ENCODE measurements at places on chromosomes 7 and 10.

- no peak for DNase-seq
Observed at GRCh38 chr7:26183545-26184280, 16.8 kb downstream of the HNRNPA2B1 start.

- DNase-seq, result no peak
Observed at GRCh38 chr10:4526311-4526731, 299.7 kb upstream of the AKR1E2 start.

DNA sequence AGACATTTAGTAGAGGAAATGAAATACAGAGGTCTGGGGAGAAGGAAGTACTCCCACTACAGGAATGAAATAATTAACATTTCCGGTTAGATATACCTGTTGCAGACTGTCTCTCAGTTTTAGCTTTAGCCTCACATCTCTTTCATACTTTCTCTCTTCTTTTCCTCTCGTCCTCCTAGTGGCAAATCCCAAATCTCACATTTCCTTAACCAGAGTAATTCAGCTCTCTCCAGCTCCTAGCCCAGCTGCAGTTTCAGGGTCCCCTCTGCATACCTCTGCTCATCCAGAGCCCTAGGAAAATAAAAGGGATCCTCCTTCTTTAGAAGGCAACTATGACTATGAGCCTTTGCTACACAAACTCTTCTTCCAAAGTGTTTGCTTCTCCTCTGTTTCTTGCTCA is 643.2 kb downstream of the PHTF2 start:
- DNase-seq, result no peak

DNA sequence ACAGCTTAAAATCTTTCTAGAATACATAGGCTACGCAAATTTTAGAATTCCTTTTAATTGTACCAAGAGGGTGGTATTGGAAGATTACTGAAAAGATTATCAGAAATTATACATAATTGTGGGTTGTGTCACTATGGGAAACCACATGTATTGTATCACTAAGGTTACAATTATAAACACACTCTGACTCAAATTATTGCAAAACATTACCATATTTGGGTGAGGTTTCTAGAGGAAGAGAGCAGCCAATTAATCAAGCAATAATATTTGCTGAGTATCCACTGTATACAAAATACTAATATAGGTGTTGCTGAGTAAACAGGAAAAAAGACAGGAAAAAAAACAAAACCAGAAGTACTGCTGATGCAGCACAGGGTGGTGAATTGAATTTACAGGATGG is 3.1 kb upstream of the CAPZA2 start:
- DNase-seq, result no peak

- DNase-seq, result no peak
Observed at GRCh38 chr10:7789390-7789789, 1.4 kb downstream of the ATP5F1C start.

DNA sequence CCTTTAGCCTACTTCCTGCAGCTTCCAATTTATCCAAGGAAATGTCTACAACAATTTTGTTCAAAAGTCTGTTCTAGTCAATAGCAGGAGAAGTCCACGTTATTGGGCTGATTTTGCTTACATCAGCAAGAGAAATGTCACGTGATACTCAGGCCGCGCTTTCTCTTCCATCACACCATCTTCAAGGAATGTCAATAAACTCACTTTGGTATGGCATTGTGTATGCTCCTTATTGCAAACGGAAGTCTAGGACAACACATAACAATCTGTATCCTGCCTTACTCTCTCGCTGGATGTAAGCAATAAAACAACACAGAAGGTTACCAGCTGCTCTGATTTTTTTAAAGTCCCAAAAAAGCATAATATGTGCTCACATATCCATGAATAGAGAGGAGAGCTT is 17.1 kb upstream of the STK17A start:
- DNase-seq, result no peak

GRCh38 chr7:141263983-141264382 is 190.1 kb downstream of the TMEM178B start:
- no peak for DNase-seq

DNA sequence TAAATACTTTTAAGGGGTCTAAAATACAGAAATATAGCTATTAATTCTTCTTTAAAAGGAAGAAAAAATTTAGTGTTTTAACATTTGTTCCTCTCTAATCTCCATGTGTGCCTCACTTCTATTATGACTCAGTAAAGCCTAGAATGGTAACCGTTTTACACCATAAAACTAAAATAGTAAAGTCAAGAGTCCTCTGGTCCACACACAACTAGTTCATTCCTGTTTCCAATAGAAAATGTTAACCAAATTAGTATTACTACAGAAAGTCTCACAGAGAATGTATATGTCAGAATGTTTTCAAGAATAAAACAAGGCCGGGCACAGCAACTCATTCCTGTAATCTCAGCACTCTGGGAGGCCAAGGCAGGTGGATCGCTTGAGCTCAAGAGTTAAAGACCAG is 55.8 kb downstream of the CNOT4 start:
- no peak for DNase-seq

- no peak for DNase-seq
Observed at GRCh38 chr10:88115407-88115806, 252.0 kb downstream of the PTEN start.

GRCh38 chr10:96511044-96511945 is 2.4 kb downstream of the TLL2 start:
- DNase-seq, result no peak

DNA sequence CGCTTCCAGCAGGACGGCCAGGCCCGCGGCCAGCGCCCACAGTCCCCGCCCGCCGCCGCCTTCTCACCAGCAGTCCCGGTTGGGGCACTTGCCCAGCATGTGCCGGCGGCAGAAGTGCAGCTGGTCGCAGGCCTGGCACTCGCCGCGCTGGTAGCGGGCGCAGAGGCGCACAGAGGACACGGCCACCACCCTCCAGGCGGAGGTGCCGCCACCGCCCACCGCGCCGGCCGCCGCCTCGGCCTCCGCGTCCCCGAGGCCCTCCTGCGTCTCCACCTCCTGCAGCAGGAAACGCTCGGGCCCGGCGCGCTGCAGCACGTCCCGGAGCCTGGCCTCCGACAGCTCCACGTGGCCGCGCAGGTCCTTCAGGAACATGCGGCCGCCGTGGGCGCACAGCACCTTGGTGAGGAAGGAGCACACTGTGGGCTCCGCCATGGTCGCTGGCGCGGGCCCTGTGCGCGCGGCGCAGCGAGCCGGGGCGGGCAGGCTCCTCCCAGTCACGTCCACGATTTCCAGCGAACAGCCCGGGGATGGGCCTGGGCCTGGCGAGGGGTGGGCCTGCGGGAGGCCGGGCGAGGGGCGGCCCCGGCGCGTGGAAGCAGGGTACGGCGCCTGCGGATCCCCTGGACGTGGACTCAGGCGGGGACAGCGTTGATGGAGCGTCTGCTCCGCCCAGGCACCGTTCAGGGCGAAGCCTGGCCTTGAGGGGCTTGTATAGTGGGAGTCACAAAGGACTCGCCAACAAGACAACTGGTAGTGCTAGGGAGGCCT is at the start of gene ZC3HAV1L:
Gene ZC3HAV1L (minus strand): TSS at position 457 of the 768 bp plus-strand sequence. CDS start 25 bp downstream, at position 432.
- no peak for DNase-seq

- DNase-seq, result no peak
Observed at GRCh38 chr7:101690061-101690460, 61.0 kb upstream of the MYL10 start.

- DNase-seq, result no peak
Observed at GRCh38 chr7:92612501-92612900, 22.3 kb upstream of the FAM133B start.

- DNase-seq, result no peak
Observed at GRCh38 chr10:10826125-10826524, 191.5 kb upstream of the CELF2 start.

- DNase-seq, result no peak
Observed at GRCh38 chr10:122112021-122112616, 123.2 kb downstream of the TACC2 start.

- no peak for DNase-seq
Observed at GRCh38 chr7:149830997-149831740, 7.0 kb upstream of the ZNF862 start.

DNA sequence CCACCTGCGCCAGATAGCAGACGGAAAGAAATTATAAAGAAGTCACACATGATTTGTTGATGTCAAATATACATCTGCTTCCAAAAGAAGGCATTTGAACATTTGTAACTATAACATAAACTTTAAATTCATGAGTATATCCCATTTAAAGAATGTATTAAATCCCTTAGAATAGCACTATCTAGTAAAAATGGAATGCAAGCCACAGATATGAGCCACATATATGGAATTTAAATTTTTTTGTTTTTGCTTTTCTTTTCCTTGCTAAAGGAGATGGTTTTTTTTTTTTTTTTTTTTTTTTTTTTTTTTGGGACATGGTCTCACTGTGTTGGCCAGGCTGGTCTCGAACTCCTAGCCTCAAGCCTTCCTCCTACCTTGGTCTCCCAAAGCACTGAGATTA is 730.8 kb downstream of the PHTF2 start:
- no peak for DNase-seq

DNA sequence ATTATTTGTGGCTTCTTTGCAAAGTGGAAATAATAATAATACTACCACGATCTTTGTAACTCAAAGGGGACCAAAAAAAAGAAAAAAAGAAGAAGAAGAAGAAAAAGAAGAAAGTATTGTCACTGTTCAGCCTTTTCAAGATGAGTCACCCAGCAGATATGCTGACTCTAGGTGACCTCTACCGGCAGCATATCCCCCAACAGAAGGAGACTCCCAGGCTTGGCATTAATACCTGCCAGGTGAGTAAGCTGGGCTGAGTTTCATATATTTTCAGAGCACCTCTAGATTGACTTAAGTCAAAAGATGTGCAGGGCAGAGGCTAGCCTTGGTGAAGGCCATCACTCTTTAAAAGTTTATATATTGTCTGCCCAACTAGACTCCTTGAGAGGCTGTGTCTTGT is 30.4 kb upstream of the GPR26 start:
- no peak for DNase-seq

DNA sequence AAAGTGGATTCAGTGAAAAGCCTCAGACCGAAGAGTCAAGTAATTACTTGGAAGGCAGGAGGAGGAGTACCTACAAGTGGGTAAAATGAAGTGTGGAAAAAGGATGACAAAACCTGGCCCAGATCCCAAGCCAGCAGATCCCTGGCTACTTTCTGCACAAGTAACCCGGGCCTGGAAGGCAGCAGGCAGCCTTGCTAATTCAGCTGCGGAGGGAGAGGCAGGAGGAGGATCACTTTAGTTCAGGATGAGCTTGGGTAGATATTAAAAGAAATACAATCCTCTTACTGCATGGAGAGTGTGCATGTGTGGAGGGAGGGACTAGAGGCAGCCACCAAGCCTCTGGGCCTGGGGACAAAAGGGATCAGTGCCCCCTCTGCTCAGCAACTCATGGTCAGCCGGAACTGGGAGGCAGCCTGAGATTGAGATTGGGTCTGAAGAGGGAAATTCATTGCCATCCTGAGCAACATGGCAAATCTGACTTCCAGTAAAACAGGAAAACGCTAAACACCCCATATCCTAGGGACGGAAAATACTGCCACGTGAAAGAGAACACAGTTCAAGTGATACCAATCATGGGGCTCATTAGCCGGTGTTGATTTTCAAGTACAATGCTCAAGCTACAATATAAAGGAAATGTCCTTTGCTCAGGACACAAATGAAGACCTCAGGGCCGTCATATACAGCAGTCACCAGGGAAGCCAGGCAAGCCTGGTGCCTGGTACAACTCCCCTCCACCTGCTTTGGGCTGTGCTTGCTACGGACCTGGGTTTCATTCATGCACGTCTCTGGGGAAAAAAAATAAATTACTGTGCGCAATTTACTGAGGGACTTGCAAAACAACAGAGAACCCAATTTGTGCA is 1.3 kb downstream of the AMPH start:
- no peak for DNase-seq

DNA sequence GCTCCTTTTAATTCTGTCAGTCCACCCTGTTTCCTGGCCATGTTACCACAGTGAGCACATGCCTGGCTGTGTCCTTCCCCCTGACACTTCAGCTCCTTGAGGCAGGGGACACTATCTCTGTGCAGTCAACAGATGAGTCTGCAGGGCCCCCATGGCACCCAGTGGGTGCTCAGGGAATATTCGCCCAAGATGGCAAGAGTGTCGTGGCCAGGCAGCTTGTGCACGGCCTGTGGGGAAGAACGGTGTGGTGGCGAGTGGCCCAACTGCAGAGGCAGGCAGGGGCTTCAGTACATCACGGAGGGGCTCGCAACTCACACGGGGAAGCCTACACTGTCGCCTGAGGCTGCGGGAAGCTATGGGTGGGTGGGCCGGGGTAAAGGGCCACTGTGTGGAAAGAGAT is 91.1 kb downstream of the TRRAP start:
- no peak for DNase-seq

- DNase-seq, result no peak
Observed at GRCh38 chr7:143372070-143372469, 9.1 kb upstream of the ZYX start.

DNA sequence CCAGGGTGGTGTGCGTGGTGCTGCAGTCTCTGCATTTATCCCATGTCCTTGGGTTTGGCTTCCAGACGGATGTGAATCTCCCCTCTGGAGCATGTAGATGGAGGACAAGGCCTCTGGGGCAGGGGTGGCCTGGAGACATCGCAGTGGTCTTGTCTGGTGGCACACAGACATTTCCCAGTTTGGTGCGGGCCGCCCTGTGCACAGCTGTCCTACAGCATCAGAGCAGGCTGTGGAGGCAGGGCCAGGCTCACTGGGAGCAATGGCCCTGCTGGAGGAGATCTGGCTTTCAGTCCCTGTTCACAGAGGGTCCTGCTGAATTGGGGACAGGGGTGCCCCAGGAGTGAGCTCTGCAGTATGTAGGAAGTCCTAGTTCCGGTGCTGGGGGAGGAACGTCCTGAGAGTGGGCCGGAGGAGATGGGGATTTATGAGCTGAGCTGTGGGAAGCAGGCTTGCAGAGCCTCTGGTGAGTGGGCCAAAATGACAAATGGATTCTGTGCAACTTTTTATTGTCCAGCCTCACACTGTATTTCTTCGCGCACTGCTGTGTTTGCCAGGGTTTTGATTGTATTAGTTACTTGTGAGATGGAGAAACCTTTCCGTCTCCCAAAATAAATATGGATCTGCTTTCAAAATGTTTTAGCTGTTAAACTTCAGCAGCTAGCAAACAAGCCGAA is 40.3 kb downstream of the MGMT start:
- DNase-seq, result no peak

GRCh38 chr7:100190048-100190711 is 12.5 kb downstream of the STAG3 start:
- no peak for DNase-seq

DNA sequence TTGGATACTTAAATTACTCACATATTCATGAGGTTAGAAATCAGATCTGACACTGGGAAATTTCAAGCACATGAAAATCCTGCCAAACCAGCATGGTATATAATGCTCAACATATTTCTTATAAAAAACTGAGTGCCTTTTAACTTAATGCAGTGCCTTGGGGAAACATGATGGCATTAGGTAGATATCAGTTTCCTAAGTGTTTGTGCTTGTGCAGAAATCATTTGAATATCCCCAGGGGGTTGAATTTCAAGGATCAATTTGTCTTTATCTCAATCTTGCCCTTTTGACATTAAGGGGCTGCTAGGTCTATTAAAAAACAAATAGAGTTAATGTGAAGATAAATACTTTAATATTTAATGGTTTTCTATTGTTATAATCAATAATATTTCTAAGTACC is 396.3 kb downstream of the SORCS1 start:
- no peak for DNase-seq

GRCh38 chr7:122577449-122578003 is 121.4 kb downstream of the RNF133 start:
- DNase-seq, result no peak

- no peak for DNase-seq
Observed at GRCh38 chr10:133225707-133226191, 4.3 kb upstream of the UTF1 start.

Measured in esophagus squamous epithelium (tissue), 5 donors.